ENCODE measurements at places on chromosomes 7 and 10. TPM values are rescaled to one million over a fixed set of nuclear protein-coding genes. Genes with fewer than 3 reads are reported as not detected.

- DNase-seq: no peak
Measured at GRCh38 chr10:119807960-119808697, 64.5 kb downstream of the MCMBP start.

- no peak for DNase-seq
Measured at GRCh38 chr10:89466599-89467035, 52.2 kb downstream of the IFIT5 start.

DNA sequence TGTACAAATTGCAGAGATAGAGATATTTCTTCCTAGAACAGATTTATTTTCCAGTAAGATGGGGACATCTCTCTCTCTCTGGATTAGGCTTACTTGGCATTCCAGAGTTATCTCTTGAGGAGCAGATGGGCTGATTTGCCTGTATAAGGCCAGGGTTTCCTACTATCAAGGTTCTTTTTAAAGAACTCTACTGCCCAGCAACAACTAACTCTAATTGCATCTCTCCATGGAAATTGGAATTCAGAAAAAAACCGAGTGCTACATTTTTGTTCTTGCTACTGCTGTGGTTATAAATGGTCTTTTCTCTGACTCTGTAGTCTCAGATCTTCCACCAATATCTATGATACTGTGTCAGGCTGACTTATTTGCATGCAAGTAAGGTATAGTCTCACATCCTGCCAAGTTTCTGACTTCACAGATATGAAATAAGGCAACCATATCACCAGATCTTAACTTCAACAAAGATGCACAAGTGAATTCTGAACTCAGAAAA, 161.1 kb downstream of the CRPPA start:
- DNase-seq: no peak

Gene EIF4EBP2
- total RNA-seq: 41.3 TPM

GRCh38 chr7:5351507-5352265, 68.9 kb downstream of the SLC29A4 start:
- DNase-seq: no peak

GRCh38 chr10:75103881-75104686, 7.4 kb upstream of the SAMD8 start:
- no peak for DNase-seq

DNA sequence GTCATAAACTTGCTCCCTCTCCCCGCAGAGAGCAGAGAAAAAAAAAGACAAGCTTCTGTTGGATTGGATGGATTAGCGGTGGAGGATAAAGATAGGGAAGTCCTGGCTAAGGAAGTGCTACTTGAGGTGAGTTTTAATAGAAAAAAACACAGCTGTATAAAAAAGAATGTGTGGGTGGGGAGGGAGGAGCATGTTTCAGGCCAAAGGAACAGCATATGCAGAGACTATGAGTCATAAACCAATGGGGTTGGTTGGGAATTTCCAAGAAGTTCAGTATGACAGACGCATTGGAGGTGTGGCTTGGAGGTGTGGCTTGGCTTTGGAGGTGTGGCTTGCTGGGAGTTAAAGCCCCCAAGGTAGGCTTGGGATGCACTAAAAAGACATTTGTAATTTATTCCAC, 103.0 kb upstream of the LSM8 start:
- no peak for DNase-seq

DNA sequence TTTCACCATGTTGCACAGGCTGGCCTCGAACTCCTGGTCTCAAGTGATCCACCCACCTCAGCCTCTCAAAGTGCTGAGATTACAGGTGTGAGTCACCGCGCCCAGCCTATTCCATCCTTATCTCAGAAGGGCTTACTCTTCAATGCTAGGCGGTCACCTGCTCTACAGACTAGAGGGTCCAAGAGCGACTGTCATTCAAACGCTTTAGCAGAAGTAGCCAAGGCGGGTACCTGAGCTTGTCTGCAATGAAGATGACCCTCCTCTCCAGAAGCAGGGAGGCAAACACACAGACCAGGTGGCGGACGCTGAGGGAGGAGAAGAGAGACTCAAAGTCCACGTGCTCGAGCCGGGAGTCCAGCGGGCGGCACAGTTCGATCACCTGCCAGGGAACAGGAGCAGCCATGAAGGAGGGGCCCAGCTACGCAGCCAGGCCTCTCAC, 65.1 kb upstream of the MKRN1 start:
- DNase-seq: no peak

Gene ATP6V0E2
- total RNA-seq: 11.0 TPM

GRCh38 chr10:48477616-48478015, 127.3 kb downstream of the ARHGAP22 start:
- no peak for DNase-seq

Gene PNLIPRP2
- not detected for total RNA-seq

DNA sequence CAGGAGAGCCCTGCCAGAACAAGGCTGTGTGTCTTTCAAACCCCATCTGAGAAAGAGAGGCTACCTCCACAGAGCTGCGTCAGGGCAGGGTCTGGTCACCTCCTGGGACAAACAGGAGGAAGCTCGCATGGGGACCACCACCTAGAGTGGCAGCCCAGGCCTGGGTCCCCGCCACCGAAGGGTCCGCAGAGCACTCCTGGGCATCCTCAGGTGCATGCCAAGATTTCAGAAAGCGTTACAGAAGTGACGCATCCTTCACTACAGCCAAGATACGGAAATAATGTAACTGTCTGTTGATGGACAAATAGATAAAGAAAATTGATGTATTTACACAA, 42.6 kb downstream of the GSDME start:
- DNase-seq: no peak

DNA sequence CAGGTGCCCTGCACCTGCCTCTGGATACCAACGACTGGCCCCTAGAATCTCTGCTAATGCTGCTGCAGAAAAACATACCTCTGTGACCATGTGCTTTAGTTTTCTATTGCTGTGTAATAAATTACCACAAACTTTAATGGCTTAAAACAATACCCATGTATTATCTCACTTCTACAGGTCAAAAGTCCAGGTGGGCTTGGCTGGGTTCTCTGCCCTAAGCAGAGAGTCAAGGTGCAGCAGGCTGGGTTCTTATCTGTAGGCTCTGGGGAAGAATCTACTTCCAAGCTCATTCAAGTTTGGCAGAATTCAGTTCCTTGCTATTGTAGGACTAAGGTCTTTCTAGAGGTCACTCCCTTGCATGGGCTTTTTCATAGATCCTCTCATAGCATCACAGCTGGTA, 52.3 kb downstream of the CCDC71L start:
- no peak for DNase-seq

GRCh38 chr7:80725181-80725611, 86.8 kb downstream of the CD36 start:
- no peak for DNase-seq

Gene NEUROG3
- total RNA-seq: not detected

DNA sequence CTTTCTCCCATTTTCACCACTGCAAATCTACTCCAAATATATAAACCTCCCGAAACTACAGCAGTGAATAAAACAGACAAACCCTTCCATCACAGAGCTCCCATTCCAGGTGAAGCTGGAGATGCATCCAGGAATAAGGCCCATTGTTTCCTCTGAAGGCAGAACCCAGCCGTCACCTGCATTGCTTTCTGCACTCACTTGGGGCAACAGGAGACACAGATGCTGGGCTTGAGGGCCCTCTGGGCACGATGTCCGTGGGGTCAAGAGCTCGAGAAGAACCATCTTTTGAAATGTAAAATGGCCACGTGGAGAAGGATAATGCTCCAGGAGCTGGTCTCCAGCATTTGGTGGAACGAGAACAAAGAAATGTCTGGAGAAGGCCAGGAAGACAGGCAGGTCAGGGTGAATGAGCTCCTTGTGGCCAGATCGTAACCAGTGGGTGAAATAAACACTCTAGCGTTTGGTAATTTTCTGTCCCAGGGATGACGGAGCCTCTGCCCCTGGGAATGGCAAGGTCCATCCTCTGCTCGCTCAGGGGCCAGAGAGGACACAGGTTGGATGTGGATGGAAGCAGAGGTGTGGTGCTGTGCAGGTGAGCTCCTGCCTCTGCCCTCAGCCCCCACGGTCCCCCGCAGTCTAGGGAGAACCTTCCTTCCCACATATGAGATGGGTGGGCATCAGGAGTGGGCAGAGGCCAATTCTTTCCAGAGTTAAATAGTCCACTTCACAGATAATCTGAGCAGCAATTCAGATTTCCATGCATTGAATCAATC, 556.1 kb downstream of the DNAJB6 start:
- DNase-seq: no peak

Gene HOXA6
- 3.3 TPM for total RNA-seq

Gene ATP5MK
- total RNA-seq: 573 TPM

DNA sequence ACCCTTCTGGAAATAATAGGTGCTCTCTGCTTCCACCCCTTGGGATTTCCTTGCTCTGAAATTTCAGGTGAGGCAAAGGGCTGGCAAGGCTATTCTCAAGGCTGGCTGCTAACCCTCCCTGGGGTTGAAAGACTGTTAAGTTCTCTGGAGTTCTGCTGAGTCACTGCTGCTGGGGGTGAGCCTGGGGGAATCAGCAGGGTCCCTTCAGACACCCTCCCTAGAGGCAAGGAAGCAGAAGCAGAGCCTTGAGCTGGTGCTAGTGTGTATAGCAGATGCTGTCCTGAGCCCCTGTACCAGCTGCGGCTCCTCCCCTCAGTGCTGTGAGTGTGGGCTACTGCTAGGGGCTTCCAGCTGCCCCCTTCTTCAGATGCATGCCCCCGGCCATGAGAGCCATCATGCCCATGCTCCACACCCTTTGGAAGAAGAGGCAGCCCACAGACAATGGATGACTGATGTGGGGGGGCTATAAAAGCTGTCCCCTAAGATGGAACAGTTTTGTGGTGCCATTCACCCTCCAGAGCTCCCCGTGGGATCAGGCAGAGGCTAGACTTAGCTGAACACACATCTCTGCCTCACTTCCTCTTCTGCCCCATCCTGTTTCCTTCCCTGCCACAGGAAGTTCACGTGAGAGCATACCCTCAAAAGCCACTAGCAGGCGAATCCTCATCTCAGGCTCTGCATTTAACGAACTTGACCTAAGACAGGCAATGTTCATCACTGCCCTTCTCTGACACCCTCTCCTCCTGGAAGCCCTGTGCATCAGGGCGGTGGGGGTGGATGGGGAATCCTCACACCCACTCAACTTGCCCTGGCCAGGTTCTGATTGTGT, 91.8 kb downstream of the SH3PXD2A start:
- DNase-seq: no peak

- DNase-seq: no peak
Measured at GRCh38 chr10:113006656-113007342, 56.8 kb downstream of the TCF7L2 start.

- DNase-seq: no peak
Measured at GRCh38 chr7:101563198-101563901, 65.7 kb downstream of the MYL10 start.
